ENCODE measurements at places on chromosomes 7 and 10.

DNA sequence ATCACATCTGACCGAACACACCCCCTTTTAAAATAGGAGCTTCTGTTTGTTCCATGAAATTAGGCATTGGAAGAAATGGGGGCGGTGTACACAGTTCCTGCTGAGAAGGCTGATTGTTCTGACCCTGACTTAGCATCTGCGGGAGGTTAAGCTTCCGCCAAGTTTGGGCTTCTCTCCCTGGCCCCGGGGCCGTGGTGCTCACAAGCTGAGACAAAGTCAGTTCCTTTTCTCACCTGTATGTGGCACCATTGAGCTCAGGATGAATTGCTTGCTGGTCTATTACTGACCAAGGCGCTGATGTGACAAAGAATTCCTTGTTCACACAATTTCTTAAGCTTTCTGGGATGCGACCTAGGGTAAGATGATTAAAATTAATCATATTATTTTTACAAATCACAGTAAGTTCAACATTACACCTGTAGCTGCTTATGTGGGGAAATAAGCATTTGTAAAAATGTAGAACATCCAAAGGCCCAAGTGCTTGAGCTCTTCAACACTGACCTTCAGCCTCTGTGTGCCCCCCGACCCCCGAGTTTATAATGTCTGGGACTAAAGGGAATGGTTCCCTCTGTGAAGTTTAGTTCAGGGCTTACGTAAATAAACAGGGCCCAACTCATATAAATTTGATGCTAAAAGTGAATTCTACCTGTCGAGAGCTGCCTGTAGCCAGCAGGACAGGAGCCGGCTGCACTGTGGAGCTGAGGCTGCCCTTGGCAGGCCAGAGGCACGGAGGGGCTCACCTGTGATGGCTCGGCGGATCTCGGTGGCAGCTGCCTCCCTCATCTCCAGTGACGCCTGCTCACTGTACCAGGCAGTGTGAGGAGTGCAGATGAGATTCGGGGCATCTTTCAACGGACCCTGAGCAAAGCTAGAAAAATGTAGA is 50.8 kb downstream of the ZRANB1 start:
- no peak for DNase-seq

DNA sequence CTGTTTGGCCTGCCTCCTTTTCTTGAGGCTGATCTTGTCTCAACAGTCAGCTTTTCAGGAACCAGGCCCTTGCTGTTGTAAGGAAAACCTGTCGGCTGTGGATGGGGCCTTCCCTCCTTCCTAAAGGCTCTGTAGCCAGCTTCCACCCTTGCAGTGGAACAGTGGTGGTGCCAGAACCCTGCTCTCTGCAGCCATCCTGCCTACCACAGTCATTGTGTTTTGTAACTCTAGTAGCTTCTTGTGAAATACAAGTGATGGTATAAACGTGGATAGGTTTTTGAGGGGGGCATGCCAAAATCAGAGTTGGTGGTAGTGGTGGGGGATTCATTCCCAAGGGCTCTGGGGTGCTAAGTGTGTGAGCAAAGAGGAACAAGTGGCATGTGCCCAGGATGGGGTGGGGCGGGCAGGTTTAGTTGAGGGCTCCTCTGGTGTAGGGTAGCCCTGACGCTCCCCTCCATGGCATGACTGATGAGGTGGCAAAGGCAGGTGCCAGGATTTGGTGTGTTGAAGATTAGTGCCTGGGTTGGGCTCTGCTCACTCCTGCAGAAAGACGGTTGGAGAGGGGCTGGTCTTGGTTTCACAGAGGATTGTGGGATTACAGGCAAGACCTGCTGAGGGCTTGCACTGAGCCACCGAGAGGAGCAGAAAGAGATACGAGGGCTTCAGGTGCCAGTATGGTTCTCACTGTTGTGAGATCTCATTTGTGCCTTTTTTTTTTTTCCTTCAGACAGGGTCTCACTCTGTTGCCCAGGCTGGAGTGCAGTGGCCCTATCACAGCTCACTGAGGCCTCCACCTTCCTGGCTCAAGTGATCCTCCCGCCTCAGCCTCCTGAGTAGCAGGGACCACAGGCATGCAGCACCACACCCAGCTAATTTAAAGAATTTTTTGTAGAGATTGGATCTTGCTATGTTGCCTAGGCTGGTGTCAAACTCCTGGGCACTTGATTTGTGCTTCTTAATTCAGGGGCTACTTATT is 7.4 kb downstream of the TSPAN14 start:
- no peak for DNase-seq

GRCh38 chr10:62583876-62584615 is 209.9 kb downstream of the ZNF365 start:
- DNase-seq, result no peak

- no peak for DNase-seq
Observed at GRCh38 chr10:116429288-116429977, 1.8 kb downstream of the PNLIPRP3 start.

GRCh38 chr10:3658766-3659165 is 126.2 kb downstream of the KLF6 start:
- no peak for DNase-seq

DNA sequence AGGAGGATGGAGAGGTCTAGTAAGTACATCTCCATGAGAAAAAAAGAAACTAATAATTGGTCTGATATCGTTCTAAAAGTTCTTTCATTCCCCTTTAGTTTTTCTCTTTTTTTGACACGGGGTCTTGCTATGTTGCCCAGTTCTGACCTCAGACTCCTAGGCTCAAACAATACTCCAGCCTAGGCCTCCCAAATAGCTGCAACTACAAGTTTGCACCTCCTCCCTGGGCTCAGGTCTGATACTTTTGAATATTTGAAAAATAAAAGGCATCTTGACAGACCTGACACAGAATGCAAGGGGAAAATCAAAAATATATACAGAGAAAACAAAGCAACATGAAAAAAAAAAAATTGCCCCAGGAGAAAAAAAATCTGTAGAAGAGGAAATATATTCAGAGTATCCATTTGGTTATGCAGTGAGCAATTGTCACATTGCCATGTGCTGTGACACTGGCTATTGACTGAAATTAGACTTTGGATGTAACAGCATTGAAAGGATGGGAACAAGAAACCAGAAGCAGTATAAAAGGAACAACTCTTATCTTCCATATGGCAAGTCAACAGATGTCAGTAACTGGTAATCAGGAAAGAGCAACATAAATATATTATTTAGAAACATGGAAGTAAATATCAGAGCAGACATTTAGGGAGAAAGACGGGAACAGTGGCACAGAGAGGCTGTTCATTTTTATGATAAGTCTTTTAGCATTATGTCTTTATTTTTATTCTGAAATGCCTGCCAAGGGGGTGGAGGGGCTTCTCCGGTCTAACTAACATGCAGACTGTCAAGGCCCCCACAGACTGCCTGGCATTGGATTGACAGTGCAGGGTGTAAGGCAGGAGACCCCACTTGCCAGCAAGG is 408.4 kb downstream of the PARD3 start:
- no peak for DNase-seq

DNA sequence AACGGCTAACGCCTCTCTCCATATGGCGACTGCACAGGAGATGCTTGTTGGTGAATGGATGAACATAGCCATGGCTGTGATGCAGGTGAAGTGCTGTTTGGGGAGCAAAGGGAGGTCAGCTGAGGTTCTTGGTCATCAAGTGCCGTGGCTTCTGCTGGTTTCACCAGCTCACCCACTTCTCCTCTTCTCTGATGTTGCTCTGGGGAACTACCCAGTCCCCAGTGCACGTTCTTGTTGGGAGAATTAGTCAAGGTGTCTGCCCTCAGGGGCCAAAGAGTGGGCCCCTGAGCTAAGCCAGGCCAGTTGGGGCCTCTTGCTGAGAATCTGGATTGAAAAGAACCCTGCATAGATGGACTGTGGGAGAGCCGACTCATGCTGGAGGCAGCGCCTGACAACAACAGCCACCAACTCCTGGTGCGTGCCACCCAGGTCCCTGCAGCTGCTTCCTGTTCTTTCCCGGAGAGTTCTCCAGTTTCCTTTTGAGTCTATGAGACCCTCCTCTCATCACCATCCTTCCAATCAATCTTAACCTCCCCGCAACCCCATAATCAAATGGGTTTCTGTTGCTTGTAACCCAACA is 3.0 kb downstream of the BTBD16 start:
- no peak for DNase-seq

GRCh38 chr10:4678023-4678950 is 147.7 kb upstream of the AKR1E2 start:
- no peak for DNase-seq

GRCh38 chr7:2114052-2114451 is 118.7 kb downstream of the MAD1L1 start:
- DNase-seq, result no peak

GRCh38 chr10:87875929-87876571 is 12.6 kb downstream of the PTEN start:
- no peak for DNase-seq

GRCh38 chr7:31075086-31075405 is 22.9 kb downstream of the ADCYAP1R1 start:
- no peak for DNase-seq

GRCh38 chr10:14254368-14254767 is 76.4 kb downstream of the FRMD4A start:
- DNase-seq, result no peak

- no peak for DNase-seq
Observed at GRCh38 chr10:130337696-130338635, 201.8 kb downstream of the GLRX3 start.

DNA sequence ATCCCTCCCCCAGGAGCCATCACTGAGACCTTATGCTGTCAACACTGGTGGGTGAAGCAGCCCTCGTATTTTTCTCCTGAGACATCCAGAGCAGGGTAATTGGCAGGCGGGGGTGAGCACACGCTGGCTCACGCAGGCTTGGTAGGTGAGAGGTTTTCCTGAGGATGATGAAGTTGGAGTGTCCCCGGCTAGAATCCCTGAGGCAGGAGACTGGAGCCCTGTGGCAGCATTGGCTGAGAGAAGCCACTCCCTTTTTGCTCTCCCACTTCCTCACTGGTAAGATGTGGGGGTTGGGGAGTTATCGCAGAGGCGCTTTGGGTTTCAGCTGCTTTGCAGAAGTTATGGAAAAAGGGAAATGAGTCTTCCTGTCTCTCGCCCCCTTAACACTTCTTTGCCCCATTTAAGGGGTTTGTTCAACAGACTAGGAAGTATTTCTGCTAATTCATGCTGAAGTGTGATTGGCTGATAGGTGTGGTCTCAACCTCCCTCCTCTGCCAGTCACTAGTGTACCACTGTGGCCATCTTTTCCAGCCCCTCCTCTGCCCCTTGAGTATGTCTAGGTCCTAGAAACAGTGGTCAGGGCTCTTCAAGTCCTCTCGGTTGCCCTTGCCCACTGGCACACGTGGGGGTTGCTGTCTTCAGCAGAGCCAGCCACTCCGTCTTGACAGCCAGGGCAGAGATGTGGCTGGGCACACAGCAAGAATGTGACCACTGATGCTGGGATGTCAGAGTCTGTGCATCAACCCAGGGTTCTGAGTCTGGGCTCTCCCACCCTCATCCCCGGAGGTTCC is 5.7 kb downstream of the ARPC1B start:
- DNase-seq, result peak; percentile 30

DNA sequence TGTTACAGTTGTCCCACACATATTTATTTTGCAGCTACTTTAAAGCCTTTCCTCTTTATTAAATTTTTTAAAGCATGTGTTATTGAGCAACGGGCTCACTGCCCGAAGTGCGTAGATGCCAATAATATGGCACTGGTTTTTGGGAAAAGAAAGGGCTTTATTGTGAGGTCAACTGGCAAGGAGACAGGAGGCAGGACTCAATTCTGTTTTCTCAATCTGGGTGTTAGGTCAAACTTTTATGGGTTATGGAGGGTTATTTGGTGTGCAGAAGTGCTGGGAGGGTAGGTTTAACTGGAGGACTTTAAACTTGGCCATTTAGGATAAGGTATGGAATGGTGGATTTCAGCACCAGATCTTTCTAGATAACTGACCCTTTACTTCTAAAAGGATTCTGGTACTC is 183.6 kb downstream of the LRRC4 start:
- DNase-seq, result no peak

- no peak for DNase-seq
Observed at GRCh38 chr10:18681971-18682411, 22.8 kb downstream of the ARL5B start.

DNA sequence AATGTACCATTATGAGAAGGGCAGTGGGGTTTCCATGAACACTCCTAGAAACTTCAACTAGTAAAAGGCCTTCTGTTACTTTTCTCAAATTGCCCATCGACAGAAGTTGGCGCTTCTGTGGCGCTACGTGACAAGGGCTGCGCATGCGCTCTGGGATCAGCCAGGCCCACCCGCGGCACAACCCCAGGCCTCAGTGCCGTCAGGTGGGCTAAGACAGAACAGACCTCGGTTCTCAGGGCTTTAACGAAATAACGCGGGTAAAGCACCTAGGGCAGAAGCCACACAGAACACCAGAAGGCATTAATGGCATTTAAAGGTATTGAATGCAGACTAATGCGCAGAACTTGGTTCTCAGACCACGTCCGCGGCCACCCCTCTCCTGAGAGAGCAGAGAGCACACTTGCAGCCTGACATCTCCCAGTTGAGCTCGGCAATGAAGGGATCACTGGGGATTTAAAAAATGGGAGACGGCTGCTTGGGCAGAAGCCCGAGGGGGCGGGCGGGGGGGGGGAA is 67.6 kb upstream of the CTNNA3 start:
- DNase-seq, result peak; percentile 84

GRCh38 chr10:50512743-50513416 is 110.9 kb downstream of the SGMS1 start:
- no peak for DNase-seq

- DNase-seq, result no peak
Observed at GRCh38 chr10:48939790-48940325, at the start of gene LRRC18. TSS of gene LRRC18 (minus strand) at chr10:48939840. CDS start at chr10:48914155, 25,685 bp downstream.

DNA sequence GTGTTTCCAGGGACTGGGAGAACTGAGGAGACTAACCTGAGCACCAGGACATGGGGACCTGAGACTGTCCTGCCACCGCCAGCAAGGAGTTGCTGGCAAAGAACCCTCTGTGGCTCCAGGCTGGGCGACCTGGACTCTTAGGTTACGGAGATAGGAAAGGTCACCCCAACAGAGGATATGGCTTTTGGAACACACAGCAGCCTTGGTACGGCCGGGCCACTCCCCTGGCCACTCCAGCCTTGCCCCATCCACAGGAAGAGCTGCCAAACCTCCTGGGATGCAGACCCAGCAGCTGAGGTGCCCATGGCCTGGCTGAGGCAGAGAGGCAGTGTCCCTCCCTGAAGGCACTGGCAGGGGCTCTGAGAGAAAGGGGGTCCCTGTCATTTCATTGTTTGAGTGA is 137.8 kb downstream of the OAT start:
- no peak for DNase-seq

GRCh38 chr7:137986252-137987017 is 15.5 kb downstream of the CREB3L2 start:
- no peak for DNase-seq
